PC-9 (cell line): ENCODE measurements at places on chromosomes 3 and 15.

DNA sequence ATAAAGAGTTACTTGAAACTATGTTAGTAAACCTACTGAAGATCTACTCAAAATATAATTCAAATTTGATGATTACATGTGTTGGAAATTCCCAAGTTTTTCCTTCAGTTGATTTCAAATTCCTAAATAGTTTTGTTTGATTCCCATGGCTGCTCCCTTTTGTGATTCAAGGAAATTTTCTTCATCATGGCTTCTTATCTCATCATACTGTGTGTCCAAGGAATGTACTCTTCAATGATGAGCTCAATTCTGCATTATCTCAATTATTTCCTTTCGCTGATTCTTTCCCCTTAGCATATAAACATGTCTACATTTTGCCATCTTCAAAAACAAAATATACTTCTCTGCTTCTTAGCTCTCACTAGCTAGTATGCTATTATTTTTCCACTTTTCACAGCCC, 460.4 kb upstream of the NAALADL2 start:
- no peak for DNase-seq

- DNase-seq: no peak
These were observed 289.0 kb upstream of the AGTR1 start for GRCh38 chr3:148408667-148409066.

DNA sequence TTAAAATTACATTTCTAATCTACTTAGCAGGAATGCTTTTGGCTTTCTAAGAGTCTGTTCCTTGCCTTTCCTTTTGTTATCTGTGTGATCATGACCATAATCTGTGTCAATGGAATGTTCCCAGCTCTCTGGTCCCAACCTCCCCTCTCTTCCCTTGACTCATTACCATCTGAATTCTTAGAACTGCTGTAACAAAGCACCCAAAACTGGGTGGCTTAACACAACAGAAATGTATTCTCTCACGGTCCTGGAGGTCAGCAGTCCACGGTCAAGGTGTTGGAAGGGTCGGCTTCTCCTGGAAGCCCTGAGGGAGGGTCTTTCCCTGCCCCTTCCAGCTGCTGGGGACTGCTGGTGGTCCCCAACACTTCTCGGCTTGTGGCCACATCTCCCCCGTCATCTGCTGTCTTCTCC, 81.1 kb downstream of the LRRK1 start:
- DNase-seq: no peak

DNA sequence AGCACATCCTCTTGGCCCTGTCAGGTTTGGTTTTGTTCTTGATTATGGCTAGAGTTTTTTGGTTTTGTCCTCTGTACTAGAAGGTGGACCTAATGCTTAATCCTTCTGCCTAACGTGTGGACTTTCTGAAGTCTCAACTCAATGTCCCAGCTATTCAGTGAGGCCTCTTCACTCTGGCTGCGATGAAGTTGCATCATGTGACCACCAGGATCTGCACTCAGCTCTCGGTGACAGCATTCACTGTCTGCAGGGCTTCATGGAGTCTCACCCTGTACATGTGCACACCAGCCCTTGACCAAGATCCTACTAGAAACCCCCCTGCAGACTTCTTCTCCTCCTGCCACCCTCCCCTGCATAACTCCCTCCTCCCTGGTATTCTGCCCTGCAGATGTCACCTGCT, 38.7 kb upstream of the HRH1 start:
- DNase-seq: no peak

GRCh38 chr15:55789066-55789660, 46.2 kb upstream of the PRTG start:
- DNase-seq: no peak

GRCh38 chr3:171358881-171359198, 101.4 kb downstream of the TNIK start:
- no peak for DNase-seq

DNA sequence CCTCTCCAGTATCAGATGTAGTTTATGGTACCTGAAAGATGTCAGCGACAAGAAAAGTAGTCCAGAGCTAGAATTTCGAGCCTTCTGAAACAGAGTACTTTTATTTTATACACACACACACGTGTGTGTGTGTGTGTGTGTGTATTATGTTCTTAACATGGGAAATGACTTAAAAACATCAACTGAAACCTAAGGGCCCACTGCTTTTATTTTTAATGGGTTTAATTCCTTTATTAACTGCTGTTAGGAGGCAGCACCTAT, 1.9 kb downstream of the TCF12 start:
- no peak for DNase-seq

DNA sequence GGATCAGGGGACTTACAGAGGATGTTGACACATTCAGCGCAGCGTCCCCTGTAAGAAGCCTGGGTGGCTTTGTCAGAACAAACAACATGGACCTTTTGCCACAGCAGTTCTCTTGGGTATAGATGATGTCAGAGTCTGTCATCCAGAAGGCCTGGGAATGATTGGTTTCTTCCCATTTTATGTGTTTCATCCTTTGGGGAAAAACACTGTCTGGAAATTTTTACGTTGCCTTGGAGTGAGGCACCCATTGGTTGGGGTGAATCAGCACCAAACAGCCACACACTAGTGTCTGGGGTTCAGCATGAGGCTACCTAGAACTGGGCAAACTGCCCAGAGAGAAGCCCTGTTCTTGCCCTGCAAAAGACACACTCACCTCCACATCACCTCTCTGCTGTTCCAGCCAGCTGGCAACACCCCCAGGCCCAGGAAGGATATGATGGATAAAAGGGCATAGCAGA, 123.0 kb downstream of the FAM43A start:
- DNase-seq: no peak

DNA sequence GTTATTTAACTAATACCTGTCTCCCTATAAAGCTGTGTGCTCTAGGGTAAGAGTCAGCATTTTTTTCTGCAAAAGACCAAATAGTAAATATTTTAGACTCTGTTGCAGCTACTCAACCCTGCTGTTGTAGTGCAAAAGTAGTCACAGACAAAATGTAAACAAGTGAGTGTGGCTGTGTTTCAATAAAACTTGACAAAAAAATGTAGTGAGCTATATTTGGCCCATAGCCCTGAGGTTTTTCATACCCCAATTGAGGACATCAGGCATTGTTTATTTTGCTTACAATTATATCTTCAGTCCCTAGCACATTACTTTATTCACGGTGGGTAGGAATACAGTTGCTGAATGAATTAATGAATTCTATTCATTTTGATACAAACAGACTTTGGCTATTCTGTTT, 58.7 kb upstream of the TBC1D5 start:
- DNase-seq: no peak

DNA sequence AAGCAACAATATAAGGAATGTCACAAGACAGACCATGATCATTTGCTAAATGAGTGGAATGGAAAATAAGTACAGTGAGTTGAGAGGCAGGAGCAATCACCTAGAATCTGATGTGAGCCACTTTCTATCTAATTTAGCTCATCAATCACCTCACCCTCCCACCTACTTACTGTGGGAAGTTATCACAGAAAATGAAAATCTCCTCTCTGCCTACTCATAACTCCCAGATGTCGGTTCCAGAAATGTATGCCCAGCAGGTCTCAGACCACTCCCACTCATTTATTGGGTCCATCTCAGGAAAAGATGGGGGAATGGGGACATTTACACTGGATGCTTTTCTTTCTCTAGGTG, 270.9 kb downstream of the FHIT start:
- no peak for DNase-seq

DNA sequence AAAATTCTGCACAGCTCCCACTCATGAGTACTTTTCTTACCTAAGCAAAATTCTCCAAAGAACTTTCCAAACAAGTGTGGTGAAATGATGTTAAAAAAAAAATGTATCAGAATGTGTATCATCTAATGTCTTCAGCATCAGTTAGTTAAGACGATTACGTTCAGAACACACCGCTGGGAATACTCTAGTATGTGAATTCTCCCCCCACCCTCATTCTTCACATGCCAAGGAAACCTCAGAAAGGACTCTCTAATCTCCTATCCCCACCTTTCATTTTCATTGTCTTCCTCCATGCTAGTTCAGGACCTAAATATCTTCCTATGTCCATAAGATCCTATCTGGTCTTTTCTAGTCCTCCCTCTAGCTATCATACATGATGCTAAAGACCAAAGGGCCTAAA, 457.4 kb downstream of the SHQ1 start:
- DNase-seq: no peak

GRCh38 chr3:194481103-194481502, 5.7 kb downstream of the ATP13A3 start:
- DNase-seq: no peak

DNA sequence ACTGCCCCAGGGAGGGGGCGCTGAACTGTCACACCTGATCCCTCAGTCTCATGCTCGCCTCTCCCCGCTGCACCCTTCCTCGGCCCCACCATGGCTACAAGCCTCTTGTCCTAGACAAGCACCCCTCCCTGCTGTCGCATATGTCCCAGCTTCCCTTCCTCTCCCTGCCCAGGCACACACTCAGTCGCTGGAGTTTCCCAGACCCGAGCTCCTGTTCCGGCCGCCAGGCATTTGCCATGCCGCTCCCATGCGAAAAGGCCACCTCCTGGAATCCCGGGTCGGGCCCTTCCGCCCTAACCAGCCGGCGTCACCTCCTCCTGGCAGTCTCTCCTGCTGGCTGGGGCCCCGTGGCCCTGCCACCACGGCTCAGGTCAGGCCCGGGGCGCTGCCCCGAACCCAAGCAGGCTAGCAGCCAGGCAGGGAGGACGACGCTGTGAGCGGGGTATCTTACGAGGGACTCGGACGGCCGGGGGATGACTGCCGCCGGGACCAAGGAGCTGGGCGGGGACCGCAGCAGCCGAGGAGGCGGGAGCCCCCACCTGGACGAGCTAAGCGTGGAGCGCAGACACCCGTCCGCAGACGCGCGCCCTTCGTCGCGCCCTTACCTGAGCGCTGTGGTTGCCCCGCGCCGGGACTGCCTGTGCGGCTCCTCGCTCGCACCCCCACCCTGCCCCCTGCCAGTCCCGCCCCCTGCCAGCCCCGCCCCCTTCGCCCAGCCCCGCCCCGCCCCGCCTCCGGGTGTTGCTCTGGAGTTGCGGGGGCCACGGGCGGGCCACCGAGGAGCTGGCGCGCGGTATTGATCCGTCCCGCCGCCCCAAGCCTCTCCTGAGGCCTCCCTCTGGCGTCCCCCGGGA, at the start of gene ALS2CL:
ALS2CL (minus strand) TSS at position 642 of the 854 bp plus-strand sequence. CDS start 4,239 bp downstream, outside the sequence.
- DNase-seq: peak; percentile 77

GRCh38 chr15:101489237-101489598, 289 bp downstream of the PCSK6 start:
- DNase-seq: no peak

DNA sequence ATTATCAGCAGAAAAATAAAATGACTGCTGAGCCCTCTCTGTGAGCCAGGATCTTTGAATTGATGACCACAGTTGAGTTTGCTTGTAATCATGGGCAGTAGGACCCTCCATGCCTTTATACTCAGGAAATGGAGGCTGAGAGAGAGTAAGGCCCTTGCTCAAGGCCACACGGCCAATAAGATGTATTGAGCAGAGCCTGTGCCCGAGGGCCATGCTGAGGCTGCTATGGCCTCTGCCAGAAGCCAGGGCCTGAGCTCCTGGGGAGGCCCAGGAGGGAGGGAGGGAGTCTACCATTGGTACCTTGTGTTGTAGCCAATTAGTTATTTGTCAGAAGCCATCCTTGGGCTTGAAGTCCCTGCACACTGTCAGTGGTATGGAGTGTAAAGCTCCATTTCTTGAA, 151.4 kb downstream of the DNAJB8 start:
- no peak for DNase-seq

GRCh38 chr15:69898243-69898642, 199.5 kb downstream of the TLE3 start:
- DNase-seq: no peak

GRCh38 chr3:75089841-75090240, 475.4 kb upstream of the CNTN3 start:
- no peak for DNase-seq

GRCh38 chr3:193010191-193010590, 92.5 kb upstream of the MB21D2 start:
- no peak for DNase-seq

DNA sequence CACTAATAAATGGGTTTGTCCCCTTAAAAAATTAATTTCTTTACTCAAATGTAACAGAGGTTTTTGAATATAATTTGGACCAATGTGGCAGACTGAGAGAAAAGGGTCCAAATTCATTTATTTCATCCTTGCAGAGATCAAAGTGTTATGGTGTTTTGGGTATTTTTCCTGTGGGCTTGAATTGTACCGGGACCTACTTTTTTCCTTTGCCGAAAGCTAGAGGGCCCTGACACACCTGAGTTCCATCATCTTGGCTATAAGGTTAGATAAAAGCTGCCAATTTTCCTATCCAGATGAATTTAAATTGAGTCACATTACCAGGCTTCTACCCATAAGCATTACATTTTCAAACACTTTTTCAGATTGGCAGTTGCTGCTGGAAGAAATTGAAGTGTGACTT, 908 bp downstream of the CCNB2 start:
- no peak for DNase-seq

DNA sequence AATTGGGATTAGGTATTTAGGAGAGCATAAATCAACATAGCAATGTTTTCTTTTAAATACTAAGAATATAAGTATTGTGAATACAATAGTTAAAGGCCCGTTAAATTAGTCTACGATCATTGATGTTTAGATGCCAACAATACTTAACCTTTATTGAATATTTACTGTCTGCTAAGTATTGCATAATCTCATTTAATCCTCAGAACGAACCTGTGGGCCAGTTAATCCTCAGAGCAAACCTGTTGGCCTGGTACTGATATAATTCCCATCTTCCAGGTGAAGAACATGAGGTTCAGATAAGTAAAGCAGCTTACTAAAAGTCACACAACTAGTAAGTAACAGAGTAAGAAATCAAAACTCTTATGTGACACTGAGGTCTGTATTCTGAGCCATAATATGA, 57.4 kb upstream of the ACKR4 start:
- no peak for DNase-seq

GRCh38 chr3:54357301-54357700, 234.9 kb downstream of the CACNA2D3 start:
- no peak for DNase-seq

GRCh38 chr3:57152151-57153143, 12.7 kb downstream of the IL17RD start:
- DNase-seq: no peak

- no peak for DNase-seq
These were observed 229.8 kb downstream of the LPP start for GRCh38 chr3:188383748-188384147.

DNA sequence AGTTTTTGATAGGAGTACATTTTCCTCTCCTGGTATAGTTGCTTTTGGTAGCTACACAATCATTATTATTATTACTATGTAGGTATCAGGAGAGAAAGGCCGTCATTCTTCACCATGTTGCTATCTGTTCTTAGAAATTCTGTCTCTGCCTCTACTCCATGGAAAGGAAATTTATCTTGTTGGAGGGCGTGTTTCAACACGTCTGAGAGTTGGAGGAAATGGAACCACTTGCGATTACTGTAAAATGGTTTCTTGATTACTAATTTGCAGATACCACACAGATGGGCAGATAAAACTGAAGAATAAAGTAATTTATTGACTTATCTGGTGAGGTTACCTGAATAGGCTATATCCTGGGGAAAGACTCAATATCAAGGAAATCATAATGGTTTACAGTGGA, 488.4 kb downstream of the NR2F2 start:
- no peak for DNase-seq

- no peak for DNase-seq
These were observed 3.9 kb upstream of the DNAJA4 start for GRCh38 chr15:78260489-78260888.

- DNase-seq: no peak
These were observed 43.2 kb downstream of the GTPBP8 start for GRCh38 chr3:113034011-113034410.

- DNase-seq: no peak
These were observed 261.6 kb upstream of the LMCD1 start for GRCh38 chr3:8239718-8240695.
